CD4-positive, alpha-beta T cell (primary cell): ENCODE measurements at places on chromosomes 7 and 10.

DNA sequence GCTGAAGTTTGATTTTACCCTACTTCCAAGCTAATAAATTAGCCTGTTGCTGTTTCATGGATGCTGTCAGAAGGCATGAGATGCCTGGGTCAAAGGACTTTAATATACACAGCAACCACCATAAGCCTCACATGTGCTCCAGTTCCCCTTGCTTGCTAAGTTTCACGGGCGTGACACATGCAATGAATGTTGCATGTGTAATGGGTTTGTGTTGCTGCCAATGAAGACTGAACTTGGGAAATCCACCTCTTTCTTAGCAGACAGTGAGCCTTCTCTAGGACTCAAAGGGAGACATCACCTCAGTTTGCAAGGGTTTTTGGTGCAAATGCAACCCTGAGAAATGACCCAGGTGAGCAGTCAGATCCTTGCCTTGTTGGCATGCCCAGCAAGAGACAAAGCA, 505.5 kb upstream of the PODXL start:
- no peak for DNase-seq

- no peak for DNase-seq
Observed at GRCh38 chr7:87398446-87398845, 53.0 kb downstream of the CROT start.

GRCh38 chr7:30183749-30184369, 49.1 kb downstream of the MTURN start:
- no peak for DNase-seq

- no peak for DNase-seq
Observed at GRCh38 chr7:13920053-13920697, 69.3 kb downstream of the ETV1 start.

- DNase-seq = no peak
Observed at GRCh38 chr10:61786728-61787127, 114.8 kb upstream of the ARID5B start.

DNA sequence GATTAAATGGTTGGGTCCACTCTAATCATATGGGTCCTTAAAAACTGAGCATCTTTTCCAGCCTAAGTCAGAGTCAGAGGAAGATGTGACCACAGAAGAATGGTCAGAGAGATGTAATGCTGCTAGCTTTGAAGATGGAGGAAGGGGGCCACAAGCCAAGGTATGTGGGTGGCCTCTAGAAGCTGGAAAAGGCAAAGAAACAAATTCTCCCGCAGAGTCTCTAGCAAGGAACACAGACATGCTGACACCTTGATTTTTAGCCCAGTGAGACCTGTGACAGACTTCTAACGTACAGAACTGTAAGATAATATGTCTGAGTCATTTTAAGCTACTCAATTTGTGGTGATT, 1.5 kb upstream of the EXOC6 start:
- no peak for DNase-seq

GRCh38 chr10:32190890-32191491, 134.8 kb upstream of the KIF5B start:
- no peak for DNase-seq

DNA sequence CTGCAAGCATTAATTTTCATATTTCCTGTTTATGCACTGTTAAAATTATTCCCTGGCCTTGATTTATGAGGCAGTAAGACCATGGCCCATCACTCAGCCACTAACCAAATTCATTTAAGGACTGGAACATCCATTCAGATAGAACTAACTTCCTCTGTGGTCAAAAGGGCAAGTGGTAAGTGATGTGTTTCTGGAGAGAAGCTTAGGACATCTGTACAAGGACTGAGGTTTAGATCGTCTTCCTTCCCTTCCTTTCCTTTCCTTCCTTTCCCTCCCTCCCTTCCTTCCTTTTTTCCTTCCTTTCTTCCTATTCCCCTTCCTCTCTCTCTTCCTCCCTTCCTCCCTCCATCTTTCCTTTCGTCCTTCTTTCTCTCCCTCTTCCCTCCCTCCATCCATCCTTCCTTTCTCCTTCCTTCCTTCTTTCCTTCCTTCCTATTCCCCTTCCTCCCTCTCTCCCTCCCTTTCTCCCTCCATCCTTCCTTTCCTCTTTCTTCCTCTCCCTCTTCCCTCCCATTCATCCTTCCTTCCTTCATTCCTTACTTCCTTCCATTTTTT, 1019.4 kb downstream of the TYW1 start:
- no peak for DNase-seq

- no peak for DNase-seq
Observed at GRCh38 chr7:120615703-120616102, 242.2 kb downstream of the TSPAN12 start.

DNA sequence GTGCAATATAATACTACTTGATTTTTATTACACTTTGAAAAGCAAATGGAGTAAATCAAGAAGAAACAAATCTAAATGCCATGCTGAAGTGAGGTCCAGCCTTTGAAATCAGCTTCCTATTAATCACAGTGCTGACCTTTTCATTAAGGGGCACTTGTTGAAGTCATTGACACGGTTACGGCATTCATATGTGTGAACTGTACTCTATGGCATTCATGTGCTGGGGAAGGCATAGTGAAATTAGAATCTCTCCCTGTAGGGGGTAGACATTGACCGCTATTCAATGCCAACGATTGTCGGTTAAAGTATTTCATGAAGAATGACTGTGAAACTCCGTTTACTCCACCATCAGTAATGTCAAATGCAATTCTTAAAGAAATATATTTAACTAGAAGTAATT, 296.1 kb upstream of the SEMA3A start:
- no peak for DNase-seq

DNA sequence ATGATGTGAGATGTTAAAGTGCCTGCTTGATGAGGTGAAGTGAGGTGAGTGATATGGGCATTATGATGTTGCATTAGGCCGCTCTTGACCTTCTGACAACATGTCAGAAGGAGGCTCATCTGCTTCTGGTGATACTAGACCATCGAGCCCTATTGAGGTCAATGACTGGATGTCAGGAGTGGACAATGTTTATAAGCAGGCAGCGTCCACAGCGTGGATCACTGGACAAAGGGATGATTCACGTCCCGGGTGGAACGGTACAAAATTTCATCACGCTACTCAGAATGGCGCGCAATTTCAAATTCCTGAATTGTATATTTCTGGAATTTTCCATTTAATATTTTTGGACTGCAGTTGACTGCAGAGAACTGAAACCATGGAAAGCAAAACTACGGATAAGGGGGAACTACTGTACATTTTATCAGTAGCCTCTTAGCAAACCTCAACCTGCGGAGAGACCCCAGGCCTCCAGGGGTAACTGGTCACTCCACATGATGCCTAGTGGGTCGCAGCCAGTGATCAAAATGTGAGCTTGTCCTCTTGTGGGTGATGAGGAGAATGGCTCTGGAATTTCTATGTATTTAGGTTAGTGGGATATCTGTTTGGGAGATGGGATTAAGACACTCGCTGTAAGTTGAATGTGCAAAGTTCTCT, 5.7 kb upstream of the ZCCHC24 start:
- DNase-seq = no peak

DNA sequence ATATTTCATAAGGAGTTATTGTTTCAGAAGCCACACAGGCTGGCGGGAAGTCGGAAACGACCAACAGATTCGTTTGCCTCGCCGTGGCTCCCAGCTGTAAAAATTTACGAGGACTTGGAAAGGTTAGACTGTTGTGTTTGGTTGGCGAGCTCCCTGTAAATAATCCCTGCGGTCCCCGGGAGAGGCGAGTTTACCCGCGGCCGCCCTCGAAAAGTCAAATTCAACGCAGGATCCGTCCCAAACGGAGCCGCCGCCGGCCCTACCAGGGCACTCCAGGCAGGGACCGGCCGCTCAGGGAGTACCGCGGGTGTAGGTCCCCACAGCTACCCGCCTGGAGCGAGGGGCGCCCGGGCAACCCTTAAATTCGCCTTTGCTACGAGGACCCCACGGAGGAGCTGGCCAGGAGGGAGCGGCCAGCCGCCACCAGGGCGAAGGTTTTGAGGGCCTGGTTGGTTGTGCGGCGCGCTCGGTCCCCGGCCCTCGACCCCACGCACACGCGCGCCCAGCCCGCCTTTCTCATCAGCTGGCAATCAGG, 726 bp upstream of the HOXA9 start:
- DNase-seq = no peak

DNA sequence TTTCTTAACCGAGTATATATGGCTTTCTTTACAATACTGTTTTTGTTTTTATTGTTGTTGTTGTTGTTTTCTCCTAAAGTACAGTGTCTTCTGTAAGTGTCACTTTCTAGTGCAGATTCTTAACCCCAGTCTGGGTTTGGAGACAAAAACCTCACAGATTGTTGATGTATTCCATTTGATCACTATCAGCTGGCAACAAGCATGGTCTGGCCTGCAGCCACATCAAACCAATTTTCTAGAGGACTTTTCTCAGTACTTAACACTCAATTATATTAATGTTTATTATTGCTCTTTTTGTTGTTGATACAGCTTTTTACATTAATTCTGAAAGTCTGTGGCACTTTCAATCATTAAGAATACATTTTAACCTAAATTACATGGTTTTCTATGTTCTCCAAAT, 17.1 kb downstream of the LRRN3 start:
- DNase-seq = no peak

DNA sequence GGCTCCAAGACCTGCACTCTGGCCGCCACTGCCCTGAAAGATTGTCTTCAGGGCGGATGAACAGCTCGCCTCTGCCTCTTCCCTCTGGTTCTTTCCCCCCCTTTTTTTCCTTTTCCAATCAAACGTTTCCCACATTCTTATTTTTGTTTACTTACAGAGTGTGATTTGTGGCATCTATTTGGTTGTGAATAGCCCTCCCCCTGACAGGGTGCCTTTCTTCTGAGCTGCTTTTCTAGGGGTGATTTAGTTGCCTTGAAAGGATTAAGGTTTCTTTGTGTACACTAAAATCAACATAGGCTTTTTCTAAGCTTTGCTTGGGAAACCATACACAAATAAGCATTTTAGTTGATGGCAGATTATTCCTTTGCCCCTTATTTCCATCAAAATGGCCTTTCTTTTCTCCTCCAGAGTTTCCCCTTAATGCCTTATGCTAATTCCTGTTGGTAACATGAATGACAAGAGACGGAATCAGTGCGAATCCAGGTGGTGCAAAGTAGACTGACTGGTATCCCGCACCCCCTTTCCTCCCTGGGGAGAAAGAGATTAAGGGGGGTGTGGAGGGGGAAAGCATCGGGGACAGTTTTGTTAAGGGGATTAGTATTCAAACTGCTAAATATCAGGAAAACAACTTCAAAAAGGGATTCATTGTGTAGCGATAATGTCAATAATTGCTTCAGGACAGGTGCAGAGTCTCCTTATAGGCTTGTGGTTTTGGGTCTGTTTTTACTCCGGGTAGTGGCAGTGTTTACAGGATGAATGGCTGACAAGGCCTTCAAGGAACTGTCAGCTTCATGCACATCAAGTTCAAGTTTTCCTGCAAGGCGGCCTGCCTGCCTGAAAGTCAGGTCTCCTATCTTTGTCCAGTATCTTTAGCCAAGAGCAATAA, 431.6 kb upstream of the GALNT17 start:
- DNase-seq = no peak

DNA sequence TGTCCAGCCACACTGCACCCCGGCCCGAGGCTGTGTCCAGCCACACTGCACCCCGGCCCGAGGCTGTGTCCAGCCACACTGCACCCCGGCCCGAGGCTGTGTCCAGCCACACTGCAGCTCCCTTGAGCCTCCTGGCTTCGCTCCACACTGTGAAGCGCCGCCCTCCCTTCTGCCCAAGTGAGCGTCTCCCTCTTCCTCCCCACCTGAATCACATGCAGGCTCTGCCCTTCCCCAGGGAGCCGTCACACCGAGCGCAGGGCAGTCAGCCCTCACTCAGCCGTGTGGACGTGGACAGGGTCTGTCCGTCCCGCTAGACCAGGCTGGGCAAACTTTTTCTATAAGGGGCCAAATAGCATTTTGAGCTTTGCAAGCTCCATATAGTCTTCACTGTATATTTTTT, 27.6 kb downstream of the CFAP46 start:
- DNase-seq = no peak

DNA sequence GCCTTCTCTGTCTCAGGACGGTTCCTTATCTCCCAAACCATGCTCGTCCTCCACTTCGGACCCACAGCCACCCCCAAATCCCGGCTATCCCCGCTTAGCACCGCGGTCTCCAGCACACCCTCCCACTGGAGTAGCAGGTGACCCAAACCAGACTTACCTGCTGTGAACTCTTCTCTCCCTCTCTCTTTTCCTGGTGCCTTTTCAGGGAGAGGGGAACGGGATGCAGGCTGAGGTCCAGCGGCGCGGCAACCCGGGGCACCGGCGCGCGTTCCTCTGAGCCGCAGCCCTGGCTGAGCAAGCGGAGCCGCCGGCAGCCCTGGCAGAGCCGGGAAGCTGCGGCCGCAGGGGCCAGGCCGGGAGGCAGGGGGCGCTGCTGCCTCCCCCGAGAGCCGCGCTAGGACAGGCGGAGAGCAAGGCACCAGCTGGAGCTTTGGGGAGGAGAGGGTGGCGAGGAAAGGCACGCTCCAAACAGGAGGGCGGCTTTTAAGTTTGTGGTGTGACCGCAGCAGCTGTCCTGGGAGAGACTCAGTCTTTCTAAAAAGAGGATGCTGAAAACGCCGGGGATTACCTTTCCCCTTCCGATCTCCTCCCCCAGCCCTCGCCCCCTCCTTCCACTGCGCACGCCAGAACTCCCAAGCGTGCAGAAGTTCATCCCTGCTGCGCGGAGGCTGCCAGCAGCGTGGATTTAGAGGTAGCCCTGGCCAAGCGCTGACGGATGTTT, at the start of gene SEMA3D:
Gene SEMA3D (minus strand): TSS at position 536 of the 721 bp plus-strand sequence. CDS start 65,165 bp downstream, outside the sequence.
- DNase-seq = no peak

- no peak for DNase-seq
Observed at GRCh38 chr7:29090151-29090805, 56.1 kb downstream of the CPVL start.

- DNase-seq = no peak
Observed at GRCh38 chr7:66904063-66904593, 16.9 kb upstream of the TMEM248 start.

- DNase-seq = no peak
Observed at GRCh38 chr7:66326501-66327215, 121.5 kb downstream of the TPST1 start.

GRCh38 chr7:39304178-39304577, 262.0 kb upstream of the YAE1 start:
- no peak for DNase-seq

- no peak for DNase-seq
Observed at GRCh38 chr7:136492366-136492765, 376.1 kb upstream of the CHRM2 start.

GRCh38 chr7:33423646-33424020, 294.3 kb downstream of the BBS9 start:
- DNase-seq = no peak

- DNase-seq = no peak
Observed at GRCh38 chr10:87865241-87865881, 1.9 kb downstream of the PTEN start.

- DNase-seq = no peak
Observed at GRCh38 chr10:58486821-58487220, 25.9 kb upstream of the BICC1 start.

DNA sequence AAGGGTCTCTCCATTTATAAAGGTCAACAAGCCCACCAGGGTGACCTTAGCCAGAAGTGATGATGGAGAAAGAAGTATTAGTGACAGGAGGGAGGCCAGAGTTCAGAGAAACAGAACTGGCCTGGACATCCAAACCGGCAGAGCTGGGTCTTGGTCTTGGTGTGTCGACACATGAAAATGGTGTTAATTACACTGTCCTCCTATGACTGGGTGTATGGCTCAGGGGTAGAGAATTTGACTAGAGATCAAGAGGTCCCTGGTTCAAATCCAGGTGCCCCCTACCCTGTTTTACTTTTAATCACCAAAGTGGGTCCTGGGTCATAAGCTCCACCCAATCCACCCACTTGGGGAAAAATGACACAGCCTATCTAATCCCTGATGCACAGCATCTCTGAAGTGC, 110.6 kb upstream of the ZNF746 start:
- no peak for DNase-seq
